ENCODE measurements at places on chromosomes 2 and 18.

- H3K27ac ChIP-seq = no peak overlapping the region
- DNase-seq = no peak
- H3K36me3 ChIP-seq = no peaks in the 10 kb centered on the region
- H3K4me3 ChIP-seq = no peak overlapping the region
- peaks cover 4% of the 10 kb centered on the region for H3K4me1 ChIP-seq
Observed at GRCh38 chr2:236527159-236527630, 42.4 kb upstream of the ACKR3 start.

DNA sequence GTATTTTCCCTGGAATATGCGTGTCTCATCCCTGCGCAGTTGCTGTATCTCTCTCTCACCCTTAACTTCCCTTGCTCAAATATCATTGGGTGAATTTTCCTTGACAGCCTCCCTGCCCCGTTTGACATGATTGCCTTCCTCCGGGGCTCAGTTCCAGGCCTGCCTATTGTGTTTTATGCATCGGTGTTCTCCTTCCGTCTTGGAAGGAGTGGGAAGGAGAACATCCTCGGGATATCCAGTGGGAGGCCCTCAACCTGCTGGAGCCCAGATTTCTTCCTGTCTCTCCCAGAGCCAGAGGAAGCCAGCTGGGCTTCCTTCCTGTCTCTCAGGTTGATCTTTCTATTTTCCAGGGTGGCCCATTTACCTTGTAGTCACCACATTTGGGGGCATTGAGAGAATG lies 434.7 kb upstream of the HS6ST1 start:
- no peak for DNase-seq
- H3K27me3 ChIP-seq = peaks cover 14% of the 10 kb centered on the region
- H3K4me1 ChIP-seq = peaks cover 15% of the 10 kb centered on the region
- H3K36me3 ChIP-seq = no peaks in the 10 kb centered on the region
- H3K4me3 ChIP-seq = no peak overlapping the region
- H3K27ac ChIP-seq = no peak overlapping the region

DNA sequence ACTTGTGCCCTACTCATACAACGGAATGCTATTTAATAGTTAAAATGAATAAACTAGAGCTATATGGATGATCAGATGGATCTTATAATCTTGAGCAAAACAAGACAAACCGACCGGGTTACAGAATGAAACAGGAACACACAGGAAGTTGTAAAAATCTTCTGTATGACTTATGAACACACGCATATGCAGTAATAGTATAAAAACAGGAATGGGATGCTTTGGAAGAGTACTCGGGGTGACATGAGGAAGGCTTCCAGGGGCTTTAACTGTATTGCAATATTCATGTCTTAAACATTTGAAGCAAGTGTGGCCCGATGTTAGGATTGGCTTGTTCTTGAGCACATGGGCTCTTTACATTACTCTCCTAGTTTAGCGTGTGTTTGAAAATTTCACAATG lies 14.9 kb upstream of the E2F6 start:
- no peak for DNase-seq
- H3K4me3 ChIP-seq = no peak overlapping the region
- no peak overlapping the region for H3K27ac ChIP-seq
- peaks cover 61% of the 10 kb centered on the region for H3K27me3 ChIP-seq

GRCh38 chr2:121355488-121355887 lies 70.5 kb upstream of the TFCP2L1 start:
- H3K27ac ChIP-seq = no peak overlapping the region
- peaks cover 33% of the 10 kb centered on the region for H3K36me3 ChIP-seq
- H3K27me3 ChIP-seq = no peaks in the 10 kb centered on the region

GRCh38 chr2:147364597-147364996 lies 480.2 kb upstream of the ACVR2A start:
- peaks cover 3% of the 10 kb centered on the region for H3K36me3 ChIP-seq
- H3K4me1 ChIP-seq = peaks cover 11% of the 10 kb centered on the region
- no peak for DNase-seq

- no peaks in the 10 kb centered on the region for H3K4me1 ChIP-seq
- no peak overlapping the region for H3K27ac ChIP-seq
- no peak for DNase-seq
- peaks cover 3% of the 10 kb centered on the region for H3K36me3 ChIP-seq
Observed at GRCh38 chr2:190301032-190301431, 18.6 kb downstream of the HIBCH start.

DNA sequence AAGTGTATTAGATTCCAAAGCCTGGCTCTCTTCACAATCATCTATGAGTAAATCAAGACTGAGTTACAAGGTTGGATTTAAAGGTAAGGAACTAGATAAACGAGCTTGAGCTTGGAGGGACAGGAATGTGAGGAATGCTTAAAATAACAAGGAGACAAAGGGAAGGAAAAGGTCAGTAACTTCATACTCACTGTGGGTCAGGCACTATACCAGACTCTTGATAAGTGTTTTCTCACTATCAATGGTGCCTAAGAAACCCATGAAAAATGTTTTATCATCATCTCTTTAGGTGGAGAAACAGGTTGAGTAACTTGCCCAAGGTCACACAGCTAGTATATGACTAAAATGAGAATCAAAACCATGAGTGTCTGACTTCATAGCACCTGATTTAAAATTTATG lies 212.1 kb downstream of the CDH2 start:
- no peak for DNase-seq
- H3K27me3 ChIP-seq = no peaks in the 10 kb centered on the region
- no peak overlapping the region for H3K27ac ChIP-seq
- no peaks in the 10 kb centered on the region for H3K36me3 ChIP-seq
- no peaks in the 10 kb centered on the region for H3K4me1 ChIP-seq
- H3K4me3 ChIP-seq = no peak overlapping the region

- no peak overlapping the region for H3K4me3 ChIP-seq
- no peak for DNase-seq
- H3K27me3 ChIP-seq = no peaks in the 10 kb centered on the region
- no peaks in the 10 kb centered on the region for H3K4me1 ChIP-seq
- H3K36me3 ChIP-seq = peaks cover 14% of the 10 kb centered on the region
Observed at GRCh38 chr2:232196802-232197201, 181.7 kb upstream of the ALPP start.

GRCh38 chr2:120896901-120897300 lies 161.2 kb downstream of the GLI2 start:
- H3K27me3 ChIP-seq = peaks cover 3% of the 10 kb centered on the region
- H3K27ac ChIP-seq = no peak overlapping the region
- H3K36me3 ChIP-seq = no peaks in the 10 kb centered on the region
- H3K4me1 ChIP-seq = no peaks in the 10 kb centered on the region
- DNase-seq = no peak
- H3K4me3 ChIP-seq = no peak overlapping the region

DNA sequence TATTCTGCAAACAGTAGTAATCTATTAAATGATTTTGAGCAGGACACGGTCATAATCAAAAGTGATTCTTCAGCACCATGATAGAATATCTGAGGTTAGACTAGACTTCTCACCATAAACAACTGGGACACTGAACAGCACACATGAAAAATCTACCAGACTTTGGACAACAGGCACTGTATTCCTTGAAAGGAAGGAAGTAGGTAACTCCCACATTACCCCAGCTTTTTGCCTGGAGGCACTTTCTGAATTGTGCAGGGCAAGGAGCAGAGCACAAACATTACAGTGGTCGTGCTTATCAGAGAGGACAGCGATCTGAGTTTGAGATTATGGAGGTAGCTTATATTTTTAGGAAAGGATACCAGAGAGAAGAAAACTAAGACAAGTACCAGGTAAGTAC lies 25.3 kb upstream of the IL1RL1 start:
- H3K36me3 ChIP-seq = peaks cover 2% of the 10 kb centered on the region
- no peaks in the 10 kb centered on the region for H3K27me3 ChIP-seq
- H3K27ac ChIP-seq = no peak overlapping the region
- no peak overlapping the region for H3K4me3 ChIP-seq
- H3K4me1 ChIP-seq = peaks cover 16% of the 10 kb centered on the region

DNA sequence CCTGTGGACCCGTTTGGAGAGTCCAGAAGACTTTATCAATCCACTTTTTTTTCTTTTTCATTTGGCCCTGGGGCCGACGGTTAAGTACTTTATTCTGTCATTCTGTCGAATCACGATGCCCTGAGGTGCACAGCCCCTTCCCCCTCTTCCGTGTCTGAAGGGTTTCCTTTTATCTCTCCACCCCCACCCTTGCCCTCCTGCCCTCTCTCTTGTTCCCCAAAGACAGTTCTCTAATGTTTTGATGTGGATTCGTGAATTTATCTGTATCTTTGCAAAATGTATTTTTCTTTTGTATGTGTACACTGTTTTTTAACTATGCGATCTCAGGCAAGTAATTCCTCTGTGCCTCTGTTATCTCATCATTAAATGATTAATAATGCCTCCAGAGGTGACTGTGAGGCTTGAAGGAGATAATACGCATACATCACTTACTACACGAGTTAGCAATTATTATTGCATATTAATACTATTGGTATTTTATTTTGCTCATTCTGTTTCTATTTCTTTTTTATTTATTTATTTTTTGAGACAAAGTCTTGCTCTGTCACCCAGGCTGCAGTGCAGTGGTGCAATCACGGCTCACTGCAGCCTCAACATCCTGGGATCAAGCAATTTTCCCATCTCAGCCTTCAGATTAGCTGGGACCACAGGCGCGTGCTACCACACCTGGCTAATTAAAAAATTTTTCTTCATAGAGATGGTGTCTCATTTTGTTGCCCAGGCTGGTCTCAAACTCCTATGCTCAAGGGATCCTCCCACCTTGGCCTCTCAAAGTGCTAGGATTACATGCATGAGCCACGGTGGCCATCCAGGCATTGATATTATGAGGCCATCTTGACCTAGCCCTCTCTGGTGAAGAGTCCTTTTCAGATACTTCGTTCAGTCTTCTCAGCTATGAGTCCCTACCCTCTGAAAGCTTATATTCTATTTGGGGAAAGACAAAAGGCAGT lies 1.4 kb upstream of the CASP8 start:
- no peaks in the 10 kb centered on the region for H3K27me3 ChIP-seq
- peaks cover 79% of the 10 kb centered on the region for H3K4me1 ChIP-seq
- H3K36me3 ChIP-seq = peaks cover 32% of the 10 kb centered on the region

Data from activated naive CD4-positive, alpha-beta T cell treated with anti-CD3 and anti-CD28 coated beads, Interleukin-2, amount 10 ng/mL, durations not matched to agents 7 days and 5 days (primary cell).